ENCODE measurements at places on chromosomes 5 and 9.

DNA sequence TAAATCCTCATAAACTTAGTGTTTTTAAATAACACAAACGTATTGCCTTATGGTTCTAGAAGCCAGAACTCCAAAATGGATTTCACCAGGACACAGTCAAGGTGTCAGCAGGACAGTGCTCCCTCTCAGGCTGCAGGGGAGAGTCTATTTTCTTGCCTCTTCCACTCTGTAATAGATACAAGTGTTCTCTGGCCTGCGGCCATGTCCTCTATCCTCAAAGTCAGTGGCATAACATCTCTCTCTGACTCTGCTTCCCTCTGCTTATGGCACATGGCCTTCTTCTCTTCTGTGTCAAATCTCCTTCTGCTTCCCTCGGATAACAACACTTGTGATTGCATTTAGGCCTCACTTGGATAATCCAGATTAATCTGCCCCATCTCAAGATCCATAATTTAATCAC lies 129.4 kb upstream of the OR13F1 start:
- DNase-seq: no peak

GRCh38 chr5:88792144-88792840 lies 90.7 kb downstream of the MEF2C start:
- no peak for DNase-seq

GRCh38 chr9:116641292-116642059 lies 45.6 kb upstream of the TRIM32 start:
- no peak for DNase-seq

- DNase-seq: peak; percentile 15
Observed at GRCh38 chr9:15543047-15543813, 9.6 kb upstream of the CCDC171 start.
